ENCODE measurements at places on chromosomes 7 and 10. TPM values are rescaled to one million over a fixed set of nuclear protein-coding genes. Genes with fewer than 3 reads are reported as not detected.

- H3K27me3 ChIP-seq = peaks cover 36% of the 10 kb centered on the region
- peaks cover 18% of the 10 kb centered on the region for H3K4me1 ChIP-seq
- DNase-seq = peak; percentile 8
- H3K27ac ChIP-seq = peak overlapping the region; percentile 83
- H3K4me3 ChIP-seq = peak overlapping the region; percentile 90
- no peaks in the 10 kb centered on the region for H3K36me3 ChIP-seq
Observed at GRCh38 chr7:87934699-87935383, 790 bp downstream of the ADAM22 start.

GRCh38 chr7:128103498-128104107 is 72.4 kb upstream of the LRRC4 start:
- peaks cover 3% of the 10 kb centered on the region for H3K36me3 ChIP-seq
- no peak for DNase-seq
- no peak overlapping the region for H3K27ac ChIP-seq

- H3K27me3 ChIP-seq = no peaks in the 10 kb centered on the region
- H3K4me1 ChIP-seq = no peaks in the 10 kb centered on the region
- H3K27ac ChIP-seq = no peak overlapping the region
- H3K36me3 ChIP-seq = peaks cover 53% of the 10 kb centered on the region
- no peak overlapping the region for H3K4me3 ChIP-seq
Observed at GRCh38 chr10:32481606-32482005, 35.7 kb downstream of the CCDC7 start.

DNA sequence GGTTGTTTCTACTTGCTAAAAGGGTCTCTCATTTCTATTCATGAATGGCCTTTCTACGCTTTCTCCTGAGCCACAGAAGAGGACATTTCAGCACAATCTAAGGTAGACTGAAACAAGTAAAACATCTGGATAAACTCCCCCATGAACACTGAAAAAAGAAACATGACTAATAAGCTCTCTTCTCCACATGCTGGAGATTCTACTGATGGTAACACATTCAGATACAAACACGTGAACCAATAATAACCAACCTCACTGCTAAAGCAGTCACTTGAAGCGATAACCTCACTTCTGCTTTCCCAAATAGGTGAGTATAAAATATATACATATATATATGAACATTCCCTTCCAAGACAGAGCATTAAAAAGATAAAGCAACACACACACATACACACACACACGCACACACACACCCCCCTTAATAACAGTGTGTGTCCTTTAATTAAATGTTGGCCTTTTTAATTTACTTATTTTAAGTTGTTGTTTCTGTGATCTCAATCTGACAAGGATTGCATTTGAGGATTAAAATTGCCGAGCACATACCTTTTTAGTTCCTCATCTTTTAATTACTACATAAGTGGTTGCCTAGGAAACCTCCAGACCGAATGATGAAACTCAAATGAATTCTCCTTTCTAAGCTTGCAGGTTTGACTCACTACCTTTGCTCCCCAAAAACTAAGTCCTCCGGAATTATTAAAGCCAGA is 292.4 kb upstream of the KLF14 start:
- no peaks in the 10 kb centered on the region for H3K36me3 ChIP-seq
- H3K4me1 ChIP-seq = no peaks in the 10 kb centered on the region
- H3K27ac ChIP-seq = no peak overlapping the region
- no peak for DNase-seq

DNA sequence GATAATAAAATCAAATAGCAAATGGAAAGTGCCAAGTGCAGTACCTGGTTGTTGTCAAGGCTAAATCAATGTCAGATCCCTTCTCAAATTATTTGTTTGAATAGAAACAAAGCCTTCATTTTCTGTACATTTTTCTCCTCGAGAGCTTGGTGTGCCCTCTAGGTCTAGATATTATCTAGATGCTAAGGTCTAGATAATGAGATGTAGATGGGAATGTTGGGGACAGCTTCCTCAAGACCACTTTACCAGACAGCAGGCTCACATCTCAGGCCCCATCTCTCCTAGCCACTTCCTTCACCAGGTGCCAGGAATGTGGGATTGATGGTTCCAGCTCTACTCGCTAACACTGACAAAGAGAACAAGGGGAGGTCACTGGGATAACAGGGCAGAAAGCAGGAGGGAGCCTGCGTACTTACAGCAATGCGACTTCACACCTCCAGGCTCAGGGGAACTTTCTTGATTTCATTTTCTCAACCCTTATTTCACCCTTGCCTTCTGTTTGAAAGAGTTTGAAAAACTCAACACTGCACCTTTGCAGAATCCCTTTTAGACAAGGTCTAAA is 451.4 kb upstream of the VSTM2A start:
- H3K4me1 ChIP-seq = no peaks in the 10 kb centered on the region
- H3K27me3 ChIP-seq = no peaks in the 10 kb centered on the region
- H3K4me3 ChIP-seq = no peak overlapping the region
- DNase-seq = no peak
- H3K36me3 ChIP-seq = no peaks in the 10 kb centered on the region

DNA sequence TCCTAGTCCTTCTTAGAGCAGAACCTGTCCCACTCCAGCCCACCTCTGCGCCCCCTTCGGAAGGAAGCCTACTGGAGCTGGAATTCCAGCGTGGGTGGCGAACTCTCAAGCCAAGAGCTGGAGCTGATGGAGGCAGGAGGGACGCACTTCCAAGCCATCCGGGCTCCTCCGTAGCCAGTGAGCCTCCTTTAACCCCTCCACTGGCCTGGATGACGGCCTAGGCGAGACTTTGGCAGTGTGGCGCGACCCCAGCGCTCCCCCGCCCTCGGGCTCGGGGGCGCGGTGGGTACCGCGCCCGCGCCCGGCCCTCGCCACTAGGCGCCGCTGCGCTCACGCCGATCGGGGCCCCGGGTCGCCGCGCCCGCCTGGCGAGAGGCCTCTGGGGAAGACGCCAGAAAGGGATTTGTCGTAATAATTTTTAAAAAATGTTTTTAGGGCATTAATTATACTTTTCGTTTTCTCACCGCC is 5.1 kb upstream of the EMX2 start:
- peak; percentile 52 for DNase-seq
- no peaks in the 10 kb centered on the region for H3K36me3 ChIP-seq

DNA sequence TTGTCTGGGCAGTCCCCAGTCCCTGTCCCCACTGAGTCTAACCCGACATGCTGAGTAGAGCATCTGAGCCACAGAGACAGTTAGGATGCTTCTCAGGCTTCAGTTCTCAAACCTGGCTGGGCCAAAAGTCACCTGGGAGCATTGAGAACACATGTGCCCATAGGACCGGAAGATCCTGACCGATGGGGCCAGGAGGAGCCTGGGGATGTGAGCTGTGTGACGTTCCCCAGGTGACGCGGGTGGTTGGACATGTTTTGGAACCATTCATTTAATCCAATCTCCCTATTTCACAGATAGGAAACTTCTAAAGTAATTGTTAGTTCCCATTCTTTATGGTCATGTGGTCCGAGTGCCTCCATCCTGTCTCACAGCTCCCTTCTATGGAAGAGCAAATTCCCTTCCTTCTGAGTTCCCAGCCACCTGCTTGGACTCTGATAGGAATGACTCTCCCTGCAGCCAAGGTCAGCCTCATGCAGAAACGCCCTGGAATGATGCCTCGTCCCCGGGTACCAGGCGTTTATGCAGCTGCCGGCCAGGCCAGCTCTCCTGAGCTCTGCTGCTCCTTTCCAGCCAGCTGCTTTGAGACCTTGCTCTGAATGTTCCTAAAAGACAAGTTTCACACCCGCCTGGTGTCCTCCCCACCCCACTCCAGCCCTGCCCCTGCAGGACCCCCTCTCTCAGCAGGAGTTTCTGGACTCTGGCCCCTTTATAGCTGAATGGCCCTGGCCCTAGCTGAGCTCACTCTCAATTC is 166.5 kb upstream of the RHEB start:
- DNase-seq = no peak
- H3K4me3 ChIP-seq = no peak overlapping the region
- no peaks in the 10 kb centered on the region for H3K36me3 ChIP-seq
- no peak overlapping the region for H3K27ac ChIP-seq

- no peaks in the 10 kb centered on the region for H3K27me3 ChIP-seq
- no peak overlapping the region for H3K27ac ChIP-seq
- DNase-seq = no peak
- H3K4me1 ChIP-seq = peaks cover 12% of the 10 kb centered on the region
- no peak overlapping the region for H3K4me3 ChIP-seq
- peaks cover 55% of the 10 kb centered on the region for H3K36me3 ChIP-seq
Observed at GRCh38 chr10:860519-860918, 71.0 kb downstream of the LARP4B start.

The HGF gene
- total RNA-seq = 0.05 TPM

- H3K4me3 ChIP-seq = no peak overlapping the region
- no peak overlapping the region for H3K27ac ChIP-seq
- H3K4me1 ChIP-seq = no peaks in the 10 kb centered on the region
- DNase-seq = no peak
Observed at GRCh38 chr7:12111422-12112405, 99.4 kb upstream of the TMEM106B start.

The GNAT3 gene
- not detected for total RNA-seq

GRCh38 chr10:34854147-34854601 is 39.1 kb upstream of the PARD3 start:
- no peak overlapping the region for H3K4me3 ChIP-seq
- peaks cover 4% of the 10 kb centered on the region for H3K4me1 ChIP-seq
- no peaks in the 10 kb centered on the region for H3K27me3 ChIP-seq
- H3K27ac ChIP-seq = no peak overlapping the region
- DNase-seq = no peak

The MSS51 gene
- total RNA-seq = 2.1 TPM
